Endodermal cell (in vitro differentiated cells): ENCODE measurements at places on chromosomes 5 and 9. TPM values are rescaled to one million over a fixed set of nuclear protein-coding genes. Genes with fewer than 3 reads are reported as not detected.

DNA sequence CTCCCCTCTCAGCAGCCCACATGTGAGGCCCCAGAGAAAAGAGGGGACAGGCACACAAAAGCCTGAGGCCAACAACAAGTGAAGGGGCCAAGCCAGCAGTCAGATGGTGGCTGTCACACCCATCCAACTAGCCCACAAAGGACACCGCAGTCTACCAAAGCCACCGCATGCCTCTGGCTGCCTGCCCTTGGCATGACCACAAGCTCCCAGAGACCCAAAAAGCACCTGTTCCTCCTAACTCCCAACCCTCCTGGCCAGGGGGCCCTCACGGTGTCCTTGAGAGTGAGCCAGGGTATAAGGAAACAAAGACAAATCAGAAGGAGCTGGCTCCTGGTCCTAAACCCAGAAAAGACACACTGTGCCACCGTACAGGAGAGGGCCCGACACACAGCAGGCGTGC is 77.8 kb upstream of the LRRTM2 start:
- DNase-seq = no peak

DNA sequence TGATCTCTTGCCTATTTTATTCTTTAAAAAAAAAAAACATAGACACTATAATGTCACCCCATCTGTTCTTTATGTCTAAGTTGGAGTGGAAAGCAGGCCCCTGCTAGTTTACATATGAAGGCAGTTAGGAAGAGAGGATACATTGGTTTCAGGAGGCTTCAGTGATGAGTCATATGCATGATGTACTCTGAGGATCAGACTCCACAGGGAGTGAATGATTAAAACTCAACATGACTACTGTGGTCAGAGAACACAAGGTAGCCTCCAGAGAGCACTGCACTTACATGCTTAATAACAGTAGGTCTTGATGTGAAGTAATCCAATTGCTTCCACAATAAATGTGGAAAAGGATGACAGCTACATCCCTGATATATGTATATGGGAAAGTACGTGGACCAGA is 22.7 kb upstream of the FSTL4 start:
- no peak for DNase-seq

GRCh38 chr9:131737426-131737825 is 2.5 kb downstream of the RAPGEF1 start:
- no peak for DNase-seq

DNA sequence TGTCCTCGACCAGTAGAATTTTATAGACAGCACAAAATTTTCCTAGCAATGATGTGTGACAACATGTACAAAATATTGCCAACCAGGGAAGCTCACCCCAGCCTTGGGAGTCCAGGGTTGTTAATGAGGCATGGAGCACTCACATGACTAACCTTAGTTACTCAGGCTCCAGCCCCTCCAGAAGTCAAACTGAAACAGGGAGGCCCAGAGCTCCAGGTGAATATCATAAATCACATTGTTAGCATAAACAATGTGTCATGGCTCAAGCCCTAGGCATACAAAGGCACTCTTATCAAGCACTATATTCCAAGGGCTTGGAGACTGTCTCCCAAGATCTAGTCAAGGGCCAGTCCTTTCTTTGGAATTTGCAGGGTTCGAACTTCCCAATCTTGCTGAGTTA is 44.4 kb downstream of the TNFAIP8 start:
- DNase-seq = no peak

GRCh38 chr9:91089405-91090129 is 272.2 kb downstream of the AUH start:
- peak; percentile 58 for DNase-seq

- DNase-seq = no peak
These were observed 15.5 kb downstream of the GNA14 start for GRCh38 chr9:77632652-77633051.

GRCh38 chr5:14665101-14665822 is 744 bp downstream of the OTULIN start:
- peak; percentile 77 for DNase-seq

Gene CCDC187
- total RNA-seq = 0.04 to 0.15 TPM in 2 of 3 replicates, not detected in the other
